Hepatic stellate cell (primary cell): ENCODE measurements at places on chromosomes 2 and 18.

- no peak for DNase-seq
These were observed 27.5 kb upstream of the SUCLG1 start for GRCh38 chr2:84486441-84487115.

DNA sequence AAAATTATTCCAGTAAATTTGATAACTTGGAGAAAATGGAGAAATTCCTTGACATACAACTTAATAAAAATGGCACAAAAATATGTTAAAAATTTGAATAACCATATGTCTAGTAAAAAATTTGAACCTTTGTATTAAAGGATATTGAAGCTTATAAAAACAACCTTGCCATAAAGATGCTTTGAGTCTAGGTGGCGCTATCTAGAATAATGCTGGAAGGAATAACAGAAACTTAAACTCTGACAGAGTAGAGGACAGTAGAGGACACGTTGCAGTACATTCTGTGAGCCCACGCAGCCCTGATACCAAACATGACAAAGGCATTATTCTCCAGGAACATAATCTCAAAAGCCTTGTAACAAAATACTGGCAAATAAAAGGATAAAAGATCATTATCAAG, 44.7 kb upstream of the ALKAL2 start:
- no peak for DNase-seq

- no peak for DNase-seq
These were observed 134.7 kb downstream of the RIF1 start for GRCh38 chr2:151544449-151544848.

- DNase-seq, result no peak
These were observed 7.9 kb downstream of the NEDD4L start for GRCh38 chr18:58051765-58052460.

GRCh38 chr2:199414465-199414864, 43.3 kb downstream of the SATB2 start:
- no peak for DNase-seq

- peak; percentile 61 for DNase-seq
These were observed 2.3 kb downstream of the EGR4 start for GRCh38 chr2:73291093-73291460.

DNA sequence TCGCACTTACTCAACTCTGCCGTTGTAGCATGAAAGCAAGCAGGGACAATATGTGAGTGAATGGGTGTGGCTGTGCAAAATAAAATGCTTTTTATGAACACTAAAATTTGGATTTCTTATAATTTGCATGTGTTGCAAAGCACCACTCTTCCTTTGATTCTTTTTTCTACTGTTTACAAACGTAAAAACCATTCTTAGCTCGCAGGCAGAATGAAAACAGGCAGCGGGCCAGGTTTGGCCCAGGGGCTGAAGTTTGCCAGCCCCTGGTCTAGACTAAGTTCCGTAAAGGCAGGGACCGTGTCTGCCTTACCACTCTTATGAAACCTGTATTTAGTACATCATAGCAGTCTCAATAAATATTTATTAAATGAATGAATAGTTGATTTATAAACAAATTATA, 83.7 kb upstream of the SPATS2L start:
- no peak for DNase-seq

- no peak for DNase-seq
These were observed 3.0 kb downstream of the PLEK start for GRCh38 chr2:68367953-68368653.

DNA sequence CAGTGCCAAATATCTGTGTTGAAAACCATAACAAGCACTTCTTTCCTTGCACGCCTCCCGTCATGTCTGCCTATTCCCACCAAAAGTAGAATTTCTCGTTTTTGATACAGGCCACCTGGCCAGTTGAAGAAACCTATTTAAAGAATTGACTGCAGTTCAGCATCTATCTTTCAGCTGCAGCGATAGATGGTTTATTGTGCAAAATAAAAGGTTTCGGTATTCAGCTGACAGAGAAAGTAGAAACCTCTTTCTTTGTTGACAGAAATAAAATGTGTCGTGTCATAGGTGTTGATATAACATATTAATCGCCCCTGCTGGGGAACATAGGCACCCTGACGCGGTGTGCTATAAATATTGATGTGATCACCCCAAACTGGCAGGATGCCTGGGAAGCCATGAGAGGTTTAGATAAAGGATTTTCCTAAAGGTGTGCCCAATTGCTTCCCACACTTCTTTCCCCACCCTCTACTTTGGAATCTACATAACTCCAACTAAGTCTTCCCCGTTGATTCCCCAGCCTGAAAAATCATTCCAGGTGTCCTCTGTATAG, 570.4 kb downstream of the CCDC85A start:
- no peak for DNase-seq

GRCh38 chr2:219912491-219912921, 285.1 kb downstream of the SLC4A3 start:
- peak; percentile 26 for DNase-seq

DNA sequence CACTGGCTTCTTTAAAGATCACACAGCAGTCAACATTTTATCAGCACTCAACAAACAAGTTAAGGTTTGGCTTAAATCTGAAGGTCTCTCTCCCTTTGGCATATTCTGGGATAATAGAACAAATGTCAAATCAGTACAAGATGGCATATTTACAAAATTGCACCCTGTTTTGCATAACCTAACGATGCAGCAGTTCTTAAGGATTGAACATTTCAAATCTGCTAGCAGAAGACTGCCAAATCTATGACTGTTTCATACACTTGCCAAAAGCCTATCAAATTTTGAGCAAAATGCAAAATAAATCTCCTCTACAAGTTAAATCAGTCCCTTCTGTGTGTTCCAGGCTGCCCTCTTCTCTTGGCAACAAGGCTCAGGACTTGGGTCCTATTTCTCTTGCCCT, 73.6 kb downstream of the DPP4 start:
- DNase-seq, result no peak

- no peak for DNase-seq
These were observed 160.0 kb downstream of the BCL2 start for GRCh38 chr18:63159590-63159989.

- DNase-seq, result peak; percentile 78
These were observed 42.9 kb downstream of the HDLBP start for GRCh38 chr2:241272303-241273209.

- no peak for DNase-seq
These were observed 480.3 kb downstream of the MEIS1 start for GRCh38 chr2:66915237-66915636.

- DNase-seq, result no peak
These were observed 61.4 kb downstream of the BCL2L11 start for GRCh38 chr2:111182121-111182520.

DNA sequence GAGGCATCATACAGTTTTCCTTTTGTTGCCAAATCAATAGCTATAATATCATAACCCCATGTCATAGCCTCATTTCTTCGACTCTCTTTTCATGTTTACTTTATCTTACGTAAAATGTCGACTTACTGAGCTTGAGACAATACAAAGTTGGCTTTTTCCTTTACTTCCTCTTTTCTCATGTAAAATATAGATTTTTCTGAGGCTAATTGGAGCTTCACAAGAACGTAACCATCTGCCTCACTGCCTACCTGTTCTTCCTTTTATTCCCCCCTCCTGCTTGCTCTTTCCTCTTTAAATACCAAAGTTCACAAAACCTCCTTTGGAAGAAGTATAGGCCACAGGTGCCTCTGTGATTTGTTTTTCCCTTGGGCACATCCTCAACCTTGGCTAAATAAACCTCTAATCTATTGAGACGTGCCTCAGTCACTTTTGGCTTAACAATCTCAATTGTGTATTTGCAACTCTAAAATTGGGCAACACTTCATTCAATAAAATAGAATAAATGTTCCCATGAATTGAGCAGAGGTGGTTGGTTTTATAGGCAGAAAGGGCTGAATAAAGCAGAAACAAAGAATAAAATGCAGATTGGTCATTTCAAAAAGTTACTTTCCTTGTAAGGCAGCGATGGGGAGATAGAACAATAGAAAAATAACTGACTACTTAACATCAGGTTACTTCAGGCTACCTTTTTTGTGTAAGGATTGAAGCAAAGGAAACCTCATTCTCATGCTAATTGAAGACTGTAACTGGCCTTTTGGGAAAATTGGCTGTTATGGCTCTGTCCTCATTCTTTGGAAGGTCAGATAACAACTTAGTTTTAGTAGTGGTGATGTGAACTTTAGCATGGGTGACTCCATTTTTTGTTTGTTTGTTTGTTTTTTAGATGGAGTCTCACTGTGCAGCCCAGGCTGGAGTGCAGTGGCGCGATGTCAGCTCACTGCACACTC, 21.3 kb downstream of the COMMD1 start:
- DNase-seq, result no peak

DNA sequence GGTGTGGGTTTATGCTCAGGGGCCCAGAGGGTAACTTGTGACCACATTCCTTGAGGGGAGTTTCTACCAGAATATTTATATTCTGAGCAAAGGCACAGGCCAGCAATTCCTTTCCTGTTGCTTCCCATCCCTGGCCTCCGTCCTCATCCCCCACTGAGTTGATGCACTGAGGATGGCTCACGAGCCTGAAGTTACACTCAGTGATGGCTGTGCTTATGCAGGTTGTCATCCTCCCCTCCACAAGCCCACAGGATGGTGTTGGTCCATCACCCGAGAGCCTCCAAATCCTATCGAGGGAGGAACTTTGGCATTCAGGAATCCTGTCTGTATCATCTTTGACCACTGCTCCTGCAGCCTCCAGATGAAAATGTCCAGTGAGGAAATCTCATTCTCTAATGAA, 28.4 kb upstream of the FHOD3 start:
- DNase-seq, result no peak

- DNase-seq, result no peak
These were observed 263.2 kb downstream of the EN1 start for GRCh38 chr2:118584062-118584749.

GRCh38 chr2:55590810-55591440, 26.5 kb downstream of the PPP4R3B start:
- peak; percentile 7 for DNase-seq

DNA sequence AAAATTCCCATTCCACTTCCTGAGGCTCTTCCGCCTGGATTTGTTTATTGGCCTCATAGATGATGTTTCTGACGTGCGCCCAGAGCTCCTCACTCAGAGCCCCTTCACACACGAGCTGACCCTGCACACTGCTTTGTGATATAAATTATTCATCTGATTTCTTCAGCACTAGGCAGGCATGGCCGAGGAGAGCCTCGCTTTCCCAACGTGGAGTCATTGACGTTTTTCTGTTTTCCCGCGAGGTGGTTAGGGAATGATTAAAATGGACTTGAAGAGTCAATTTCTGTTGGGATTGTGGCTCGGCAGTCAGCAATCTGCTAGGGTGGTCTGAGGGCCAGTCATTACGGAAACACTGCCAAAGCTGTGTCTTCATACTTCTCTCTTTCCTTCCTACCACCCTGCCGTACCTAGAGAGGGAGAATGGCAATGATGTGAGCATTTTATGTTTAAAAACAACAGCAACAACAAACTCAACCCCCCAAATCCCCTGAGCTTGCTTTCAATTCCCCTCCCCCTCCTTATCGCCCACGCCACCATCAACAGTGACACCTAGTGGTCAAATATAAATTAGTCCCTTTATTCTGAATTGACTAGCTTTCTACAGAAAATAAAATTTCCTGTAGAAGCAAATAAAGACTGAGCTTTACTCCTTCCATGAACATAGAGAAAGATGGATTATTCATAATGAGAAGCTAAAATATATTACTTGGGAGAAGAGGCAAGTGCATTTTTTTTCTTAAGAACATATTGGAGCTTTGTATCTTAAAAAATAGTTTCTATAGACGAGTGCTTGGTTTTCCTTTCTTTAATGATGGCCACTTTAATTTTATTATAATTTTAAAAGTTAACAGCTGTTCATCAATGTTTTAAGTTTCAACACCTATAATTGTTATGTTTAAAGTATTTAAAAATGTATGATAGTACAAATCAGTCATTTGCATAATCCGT, 285.1 kb downstream of the MTX2 start:
- DNase-seq, result peak; percentile 55

- DNase-seq, result no peak
These were observed 684.4 kb upstream of the SYT4 start for GRCh38 chr18:43961722-43962121.

DNA sequence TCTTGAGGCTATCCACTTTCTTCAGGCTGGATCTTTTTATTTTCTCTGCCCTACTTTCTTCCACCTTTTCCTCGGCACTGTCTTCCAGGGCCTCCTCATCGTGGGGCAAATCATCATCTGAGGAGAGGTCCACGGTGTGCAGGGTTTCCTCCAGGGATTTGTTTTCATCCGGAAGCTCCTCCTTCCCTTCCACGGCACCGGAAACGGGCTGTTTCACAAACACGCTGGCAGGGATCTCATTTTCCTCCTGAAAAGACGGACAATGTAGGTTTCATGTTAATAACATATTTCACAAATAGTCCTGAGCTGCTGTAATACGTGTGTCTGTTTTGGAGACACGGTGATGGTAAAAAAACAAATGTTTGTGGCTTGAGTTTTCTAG, 10.4 kb downstream of the CAVIN2 start:
- DNase-seq, result no peak

DNA sequence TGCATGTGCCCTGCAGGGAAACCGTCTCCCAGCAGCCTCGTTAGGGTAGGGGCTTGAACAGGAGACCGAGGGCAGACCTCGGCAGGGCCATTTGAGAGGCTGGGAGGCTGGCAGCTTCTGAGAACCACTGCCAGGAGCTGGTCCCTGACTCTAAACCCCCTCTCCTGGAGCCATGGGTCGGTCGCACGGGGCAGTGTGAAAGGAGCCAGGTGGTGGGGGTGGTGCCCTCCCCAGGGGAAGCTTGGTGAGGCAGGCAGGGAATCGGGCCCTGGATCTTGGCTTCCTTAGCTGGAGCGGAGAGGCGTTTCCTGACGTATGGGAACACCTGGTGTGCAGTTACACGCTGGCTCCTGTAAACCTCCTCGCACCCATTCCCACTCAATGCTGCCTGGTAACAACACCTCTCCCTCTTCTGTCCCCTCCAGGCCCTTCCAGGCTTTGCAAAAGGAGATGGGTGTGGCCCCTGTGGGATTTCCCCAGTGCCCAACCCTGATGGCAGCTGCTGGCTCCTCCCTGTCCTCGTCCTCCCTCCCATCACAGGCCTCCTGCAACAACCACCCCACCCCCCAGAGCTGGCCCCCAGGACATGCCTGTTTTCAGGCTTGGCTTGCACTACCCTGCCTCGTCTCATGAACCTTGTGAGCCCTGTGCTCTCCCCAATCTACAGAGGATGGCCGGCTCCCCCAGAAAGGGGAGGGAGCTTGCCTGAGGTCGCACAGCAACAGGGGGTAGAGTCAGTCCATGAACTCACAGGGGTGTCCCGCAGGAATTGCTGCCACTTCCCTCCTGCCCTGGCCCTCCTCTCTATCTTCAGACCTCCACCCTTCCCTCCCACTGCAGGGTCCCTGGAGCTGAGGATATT, 24.4 kb downstream of the ADRA2B start:
- DNase-seq, result no peak

DNA sequence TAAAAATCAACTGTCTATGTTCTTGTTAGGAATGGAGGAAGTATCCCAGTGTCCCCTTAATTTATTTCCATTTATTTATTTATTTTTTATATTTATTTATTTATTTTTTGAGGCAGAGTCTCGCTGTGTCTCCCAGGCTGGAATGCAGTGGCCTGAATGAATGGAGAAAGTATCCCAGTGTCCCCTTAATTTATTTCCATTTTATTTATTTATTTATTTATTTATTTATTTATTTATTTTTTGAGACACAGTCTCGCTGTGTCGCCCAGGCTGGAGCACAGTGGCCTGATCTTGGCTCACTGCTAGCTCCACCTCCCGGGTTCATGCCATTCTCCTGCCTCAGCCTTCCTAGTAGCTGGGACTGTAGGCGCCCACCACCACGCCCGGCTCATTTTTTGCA, 34.1 kb downstream of the MIB1 start:
- DNase-seq, result no peak

- no peak for DNase-seq
These were observed at the start of gene KHK for GRCh38 chr2:27086724-27087593. Gene KHK, plus strand, starts transcription at chr2:27086772. Its CDS starts 488 bp downstream, at chr2:27087260.
